Right atrium auricular region (tissue), 2 donors: ENCODE measurements at places on chromosomes 2 and 18.
A peak's percentile ranks its signal among the peaks of the same experiment; 100 is the strongest.

DNA sequence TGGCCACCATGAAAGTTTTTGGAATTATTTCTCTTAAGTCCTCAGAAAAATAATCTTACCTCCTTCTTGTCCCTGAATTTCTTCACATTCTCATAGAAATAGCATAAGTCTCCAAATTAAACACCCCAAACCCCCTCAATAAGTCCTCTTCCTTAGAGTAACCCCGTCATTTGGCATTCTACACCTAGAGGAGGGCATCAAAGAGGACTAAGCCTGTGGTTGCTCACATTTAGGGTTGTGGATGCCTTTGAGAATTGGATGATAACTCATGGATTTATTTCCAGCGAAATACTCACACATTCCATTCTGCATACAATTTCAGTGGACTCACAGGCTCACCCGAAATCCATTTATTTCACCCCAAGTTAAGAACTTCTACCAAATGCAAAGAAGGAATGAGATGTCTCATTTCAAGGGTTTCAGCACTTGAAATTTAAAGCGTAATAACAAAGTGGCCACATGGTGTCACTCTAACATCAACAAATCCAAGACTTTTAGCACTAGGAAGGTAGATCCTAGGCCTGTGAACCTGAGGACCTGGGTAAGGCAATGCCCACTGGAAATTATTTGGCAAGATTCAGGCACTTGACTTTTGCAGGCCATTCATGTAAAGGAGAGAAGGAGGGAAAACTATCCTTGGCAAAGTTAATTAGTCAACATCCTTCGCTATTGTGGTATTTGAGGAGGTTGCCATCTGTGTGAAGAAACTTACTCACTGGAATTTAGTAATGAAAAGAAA lies 24.6 kb downstream of the DYTN start:
- no peak for DNase-seq

- no peak for DNase-seq
These were observed at the start of gene PSTPIP2 for GRCh38 chr18:46071653-46072375. Gene PSTPIP2 (minus strand): TSS chr18:46072260. CDS start chr18:46072188, 72 bp downstream.

GRCh38 chr2:127129937-127130336 lies 23.0 kb upstream of the BIN1 start:
- DNase-seq, result no peak

- no peak for DNase-seq
These were observed 66.1 kb downstream of the COLEC12 start for GRCh38 chr18:434410-434809.

DNA sequence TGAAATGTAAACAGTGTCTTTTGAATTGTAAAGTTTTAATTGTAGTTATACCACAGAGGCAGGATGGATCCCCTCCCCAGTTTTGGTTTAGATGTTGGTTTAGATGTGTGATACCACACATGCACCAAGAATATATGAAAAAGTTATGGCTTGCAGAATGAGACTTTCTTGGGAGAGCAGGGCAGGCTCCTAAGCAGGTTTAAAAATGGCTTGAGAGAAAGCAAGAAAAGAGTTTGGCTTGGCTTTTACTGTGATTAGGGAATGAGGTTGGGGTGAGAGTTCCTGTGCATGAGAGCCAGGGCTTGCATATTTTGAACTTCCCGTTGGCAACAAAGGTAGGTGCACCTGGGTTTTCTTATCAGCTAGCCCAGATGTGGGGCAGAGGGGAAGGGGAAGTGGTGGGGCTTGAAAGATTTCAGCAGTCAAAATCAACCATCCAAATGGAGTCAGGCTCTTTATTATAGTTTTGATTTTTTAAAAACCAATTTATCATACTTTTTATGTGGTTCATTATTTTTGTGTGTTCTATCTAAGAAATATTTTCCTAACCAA lies 246.9 kb downstream of the MTX2 start:
- no peak for DNase-seq

DNA sequence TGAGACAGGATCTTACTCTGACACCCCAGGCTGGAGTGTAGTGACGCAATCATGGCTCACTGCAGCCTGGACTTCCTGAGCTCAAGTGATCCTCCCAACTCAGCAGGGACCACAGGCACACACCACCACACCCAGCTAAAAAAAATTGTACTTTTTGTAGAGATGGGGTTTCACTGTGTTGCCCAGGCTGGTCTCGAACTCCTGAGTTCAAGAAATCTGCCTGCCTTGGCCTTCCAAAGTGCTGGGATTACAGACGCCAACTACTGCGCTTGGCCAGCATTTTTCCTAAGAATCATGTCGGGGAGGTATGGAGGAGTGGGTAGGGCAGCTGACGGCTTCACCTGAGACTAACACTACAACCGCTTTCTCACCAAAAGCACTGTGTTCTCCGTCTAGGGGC lies 50.4 kb downstream of the CYP26B1 start:
- DNase-seq, result no peak

GRCh38 chr18:53755914-53756609 lies 468.4 kb downstream of the MBD2 start:
- no peak for DNase-seq

DNA sequence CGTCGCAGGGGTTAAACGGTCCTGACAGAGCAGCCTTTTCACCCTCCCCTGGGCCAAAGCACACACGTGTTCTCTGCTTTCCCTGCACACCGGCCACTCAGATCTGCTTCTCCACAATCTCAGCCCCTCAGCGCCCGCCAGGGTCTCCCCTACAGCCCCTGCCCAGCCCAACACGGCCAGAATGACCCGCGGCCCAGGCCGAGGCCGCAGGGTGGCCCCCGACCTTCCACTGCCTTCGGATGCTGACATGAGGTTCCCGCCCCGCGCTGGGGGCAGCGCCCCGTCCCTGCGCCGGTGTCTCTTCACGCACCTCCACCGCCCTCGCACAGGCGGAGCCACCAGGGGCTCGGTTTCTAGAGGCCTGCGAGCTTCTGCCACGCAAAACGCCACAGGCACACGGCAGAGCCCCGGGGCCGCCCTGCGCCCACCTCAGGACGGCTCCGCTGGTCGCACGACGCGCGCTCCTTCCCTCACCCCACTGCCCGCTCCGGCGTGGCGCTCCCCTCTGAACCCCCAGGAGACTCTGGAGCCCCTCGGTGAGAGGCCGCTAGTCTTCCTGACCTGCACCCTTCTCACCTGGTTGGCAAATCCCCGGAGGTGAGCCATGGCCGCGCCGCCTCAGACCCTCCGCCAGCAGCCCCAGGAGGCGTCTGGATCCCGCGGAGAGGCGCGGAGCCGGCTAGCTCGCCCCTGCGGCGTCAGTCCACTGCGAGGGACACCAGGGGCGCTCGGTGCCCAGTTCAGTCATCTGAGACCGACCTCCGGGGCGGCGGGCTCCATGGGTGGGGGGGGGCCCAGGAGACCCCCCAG lies 749 bp downstream of the STK25 start:
- no peak for DNase-seq

GRCh38 chr18:69736730-69737129 lies 210.9 kb downstream of the CD226 start:
- no peak for DNase-seq

GRCh38 chr2:165793161-165793778 lies 777 bp downstream of the GALNT3 start:
- no peak for DNase-seq

DNA sequence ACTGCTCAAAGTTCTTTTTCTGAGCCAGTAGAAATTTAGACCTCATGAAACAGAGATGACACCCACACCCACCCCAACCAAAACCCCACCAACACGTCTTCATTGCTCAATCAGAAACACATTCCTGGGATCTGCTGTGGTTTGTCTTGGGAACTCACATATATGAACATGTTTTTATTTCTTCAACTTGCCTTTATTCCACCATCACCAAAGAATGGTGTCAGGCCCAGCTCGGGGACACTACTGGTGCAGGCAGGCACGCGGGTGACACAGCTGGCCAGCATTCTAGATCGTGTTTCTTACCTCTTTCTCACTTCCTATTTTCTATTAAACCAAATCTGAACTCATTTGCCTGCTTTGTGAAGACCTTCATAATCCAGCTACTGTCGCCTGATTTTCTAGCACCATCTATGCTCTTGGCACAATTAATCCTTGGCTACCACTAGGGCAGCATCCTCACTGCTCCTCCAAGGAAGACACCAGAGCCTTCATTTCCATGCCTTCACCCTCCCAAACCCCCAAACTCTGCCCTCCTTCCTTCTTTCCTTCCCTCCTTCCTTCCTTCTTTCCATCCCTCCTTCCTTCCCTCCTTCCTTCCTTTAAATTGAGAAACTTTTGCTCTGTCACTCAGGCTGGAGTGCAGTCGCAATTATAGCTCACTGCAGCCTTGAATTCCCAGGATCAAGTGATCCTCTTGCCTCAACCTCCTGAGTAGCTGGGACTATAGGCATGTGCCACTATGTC lies 157.1 kb downstream of the BCL2 start:
- no peak for DNase-seq

DNA sequence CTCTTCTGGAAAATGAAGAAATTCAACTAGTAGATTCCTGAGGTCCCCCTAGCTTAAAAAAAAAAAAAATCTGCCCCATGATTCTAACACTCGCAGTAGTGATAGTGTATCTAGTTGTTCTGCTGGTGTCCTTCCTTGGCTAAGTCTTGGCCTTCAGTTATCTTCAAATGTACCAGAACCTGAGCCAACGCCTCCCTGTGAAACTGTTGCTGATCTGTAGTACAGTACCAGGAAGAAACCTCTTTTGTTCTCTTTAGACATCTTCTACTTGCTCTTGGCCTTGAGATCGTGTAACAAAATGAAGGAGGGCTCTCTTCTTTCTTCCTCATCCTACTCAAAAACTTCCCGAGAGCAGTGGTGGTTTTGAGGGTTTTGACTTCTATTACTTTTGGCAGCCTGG lies 31.0 kb downstream of the PLEK start:
- no peak for DNase-seq

DNA sequence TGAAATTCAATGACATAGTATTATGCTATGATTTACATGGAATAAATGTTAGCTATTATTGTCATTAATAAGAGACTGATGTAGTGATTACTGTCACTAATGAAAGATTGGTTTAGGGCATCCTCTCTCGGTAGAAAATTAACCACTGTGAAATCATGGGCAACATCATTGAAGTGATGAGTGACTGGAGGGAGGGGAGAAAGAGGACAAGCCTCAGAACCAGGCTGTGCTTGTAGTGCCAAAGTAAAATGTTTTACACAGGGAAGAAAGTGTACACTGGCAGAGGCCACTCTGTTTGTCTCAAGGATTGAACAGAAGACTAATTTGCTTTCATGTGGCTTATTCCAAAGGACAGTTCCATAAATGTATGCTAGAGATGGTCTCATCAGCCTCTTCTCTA lies 456.2 kb upstream of the TCF4 start:
- no peak for DNase-seq

DNA sequence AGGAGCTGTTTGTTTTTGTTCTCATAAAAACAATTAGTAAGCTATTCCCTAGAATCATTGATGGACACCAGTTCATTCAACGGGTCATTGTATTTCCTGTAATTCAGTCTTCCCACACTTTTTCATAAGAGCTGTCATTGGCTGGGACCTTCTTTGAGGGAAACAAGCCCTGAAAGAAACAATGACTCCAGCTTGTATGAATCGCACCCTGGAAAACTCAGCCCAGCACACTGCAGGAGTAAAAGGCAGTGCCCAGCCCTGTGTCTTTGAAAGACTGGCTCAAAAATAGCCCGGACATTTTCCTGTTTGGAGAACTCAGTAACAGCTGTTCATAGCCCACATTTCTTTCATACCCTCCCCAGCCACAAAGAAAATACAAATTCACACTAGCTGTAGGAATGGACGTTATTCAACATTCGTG lies 81.5 kb downstream of the NCKAP5 start:
- DNase-seq, result no peak

DNA sequence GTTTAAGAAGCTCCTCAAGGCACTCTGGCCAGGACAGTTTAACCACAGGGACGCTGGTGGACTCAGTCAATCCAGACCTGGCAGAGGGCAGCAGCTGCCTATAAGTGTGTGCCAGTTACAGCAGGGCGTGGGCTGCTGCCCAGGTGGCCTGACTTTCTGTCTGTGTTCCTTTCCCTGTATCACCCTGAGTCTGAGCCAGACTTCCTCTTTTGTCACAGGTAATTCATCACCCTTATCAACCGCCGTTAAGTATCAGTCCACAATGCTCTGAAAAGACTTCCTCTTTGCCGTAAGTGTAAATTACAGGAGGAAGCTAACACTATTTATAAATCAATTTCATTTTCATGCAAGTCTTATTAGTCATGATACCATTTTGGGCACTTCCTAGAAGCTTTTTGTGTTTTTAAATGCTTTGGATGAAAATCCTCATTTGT lies 7.0 kb downstream of the LPIN1 start:
- no peak for DNase-seq

- no peak for DNase-seq
These were observed 126.6 kb upstream of the SLC1A4 start for GRCh38 chr2:64862623-64863022.

GRCh38 chr2:12824778-12825379 lies 108.1 kb downstream of the TRIB2 start:
- peak; percentile 91 for DNase-seq

DNA sequence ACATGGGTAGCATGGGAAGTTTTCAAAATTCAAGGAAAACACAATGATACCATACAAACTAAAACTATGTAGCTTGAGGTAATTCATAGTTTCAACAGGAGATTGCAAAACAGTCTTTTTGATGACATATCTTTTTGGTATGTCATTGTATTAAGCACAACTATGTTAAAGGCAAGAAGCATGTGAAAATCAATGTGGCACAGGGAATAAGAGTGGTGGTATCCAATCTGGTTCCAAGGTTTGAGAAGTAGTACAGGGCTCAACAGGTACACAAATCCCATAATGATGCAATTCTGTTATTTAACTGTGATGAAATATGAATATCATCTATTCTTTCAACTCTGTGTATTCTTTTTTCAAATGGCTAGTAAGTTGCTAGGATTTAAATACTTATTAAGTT lies 16.4 kb upstream of the DLX2 start:
- no peak for DNase-seq

- DNase-seq, result no peak
These were observed 61.1 kb downstream of the CABLES1 start for GRCh38 chr18:23196119-23197007.

GRCh38 chr2:69065735-69066336 lies 52.9 kb downstream of the ANTXR1 start:
- DNase-seq, result no peak

DNA sequence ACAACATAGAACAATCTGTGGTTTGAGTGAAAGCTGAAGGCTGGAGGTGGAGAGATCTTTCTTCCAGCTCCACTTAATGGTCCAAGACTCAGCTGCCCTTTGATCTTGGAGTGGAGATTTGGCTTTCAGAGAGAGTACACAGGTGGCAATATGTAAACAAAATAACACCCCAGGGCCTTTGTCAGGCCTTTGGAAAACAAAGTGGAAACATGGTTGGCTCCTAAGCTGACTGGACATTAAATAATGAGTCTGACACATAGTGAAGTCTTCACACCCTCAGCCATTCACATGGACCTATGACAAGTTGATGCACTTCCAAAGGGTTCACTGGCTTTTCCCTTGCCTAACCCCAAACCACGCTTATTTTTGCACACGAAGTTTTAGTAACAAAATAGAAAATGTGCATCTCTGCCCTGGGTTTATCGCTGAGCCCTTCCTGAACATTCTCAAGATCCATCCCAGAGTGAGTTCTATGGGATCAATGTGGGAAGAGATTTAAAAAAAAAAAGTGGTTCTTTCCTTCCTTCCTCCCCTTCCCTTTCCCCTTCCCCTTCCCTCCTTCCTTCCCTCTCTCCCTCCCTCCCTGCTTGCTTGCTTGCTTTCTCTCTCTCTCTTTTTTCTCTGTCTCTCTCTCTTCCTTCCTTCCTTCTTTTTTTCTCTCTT lies 201.3 kb upstream of the NT5C1B start:
- no peak for DNase-seq
